ENCODE measurements at places on chromosomes 2 and 18. TPM values are rescaled to one million over a fixed set of nuclear protein-coding genes. Genes with fewer than 3 reads are reported as not detected.

Gene RPRM
- 1.3 TPM for polyA plus RNA-seq

DNA sequence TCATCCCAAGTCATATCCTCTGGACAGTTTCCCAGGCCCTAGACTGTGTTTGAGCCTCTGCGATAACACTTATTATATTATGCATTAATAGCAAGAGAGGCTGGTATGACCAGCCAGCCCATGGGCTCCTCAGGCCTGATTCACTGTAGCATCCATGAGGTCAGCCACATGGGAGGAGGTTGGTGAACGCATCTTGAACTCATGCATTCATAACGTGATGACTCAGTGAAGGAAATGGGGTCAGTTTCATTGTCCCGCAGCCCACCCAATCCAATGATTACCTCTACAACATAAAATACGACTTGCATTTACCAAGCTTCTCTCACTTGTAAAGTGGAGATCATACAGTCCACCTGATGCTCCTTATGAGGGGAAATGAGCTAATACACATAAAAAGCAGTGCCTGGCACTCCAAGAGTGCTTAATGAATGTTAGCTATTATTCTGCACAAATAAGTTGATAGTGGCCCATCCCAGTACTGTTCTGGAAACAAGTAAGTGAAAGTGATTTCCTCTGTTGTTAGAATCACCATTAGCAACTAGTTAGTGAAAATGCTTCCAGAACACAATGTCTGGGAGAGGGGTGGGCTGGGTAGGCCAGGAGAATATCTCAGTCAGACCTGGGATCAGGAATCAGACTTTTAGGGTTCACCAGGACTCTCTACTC is 46.1 kb upstream of the CELF4 start:
- no peak for DNase-seq

GRCh38 chr18:31723639-31723989 is 37.1 kb downstream of the SLC25A52 start:
- no peak for DNase-seq

Gene PAIP2B
- polyA plus RNA-seq, result 10.6 TPM

DNA sequence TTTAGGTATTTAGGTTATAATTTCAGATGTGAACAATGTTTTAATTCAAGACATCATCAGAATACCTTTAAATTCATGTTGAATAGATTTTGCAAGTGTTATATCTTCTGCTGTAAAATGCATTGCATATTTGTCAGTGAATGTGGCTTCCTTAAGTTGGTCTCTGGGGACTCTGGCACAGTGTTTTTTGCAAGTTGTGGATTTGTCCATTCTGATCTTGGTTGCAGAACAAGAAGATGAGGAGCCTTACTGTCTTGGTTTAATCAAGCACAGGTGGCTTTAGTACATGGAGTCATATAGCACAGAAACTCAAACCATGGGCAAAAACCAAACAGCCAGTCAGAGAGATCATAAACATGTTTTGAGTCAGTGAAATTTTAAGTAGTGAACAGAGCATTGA is 135.7 kb downstream of the ARHGAP28 start:
- no peak for DNase-seq

DNA sequence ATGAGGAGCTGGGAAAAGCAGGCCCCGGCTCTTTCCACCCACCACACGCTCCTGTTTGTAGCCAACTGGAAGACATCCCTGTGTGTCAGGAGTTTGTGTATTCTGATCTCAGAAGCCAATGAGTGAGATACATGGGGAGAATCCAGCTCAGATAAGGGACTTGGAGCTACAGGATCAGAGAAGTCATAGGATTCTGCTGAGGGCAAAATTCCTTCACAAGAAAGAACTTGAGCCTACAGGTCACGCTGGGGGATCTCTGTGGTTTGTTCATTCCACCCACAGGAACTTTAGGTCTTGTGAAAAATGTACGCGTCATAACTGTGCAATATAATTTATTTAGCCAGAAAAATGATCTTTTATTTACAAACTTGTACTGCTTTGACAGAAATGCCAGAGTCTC is 80.1 kb upstream of the SMIM21 start:
- no peak for DNase-seq

DNA sequence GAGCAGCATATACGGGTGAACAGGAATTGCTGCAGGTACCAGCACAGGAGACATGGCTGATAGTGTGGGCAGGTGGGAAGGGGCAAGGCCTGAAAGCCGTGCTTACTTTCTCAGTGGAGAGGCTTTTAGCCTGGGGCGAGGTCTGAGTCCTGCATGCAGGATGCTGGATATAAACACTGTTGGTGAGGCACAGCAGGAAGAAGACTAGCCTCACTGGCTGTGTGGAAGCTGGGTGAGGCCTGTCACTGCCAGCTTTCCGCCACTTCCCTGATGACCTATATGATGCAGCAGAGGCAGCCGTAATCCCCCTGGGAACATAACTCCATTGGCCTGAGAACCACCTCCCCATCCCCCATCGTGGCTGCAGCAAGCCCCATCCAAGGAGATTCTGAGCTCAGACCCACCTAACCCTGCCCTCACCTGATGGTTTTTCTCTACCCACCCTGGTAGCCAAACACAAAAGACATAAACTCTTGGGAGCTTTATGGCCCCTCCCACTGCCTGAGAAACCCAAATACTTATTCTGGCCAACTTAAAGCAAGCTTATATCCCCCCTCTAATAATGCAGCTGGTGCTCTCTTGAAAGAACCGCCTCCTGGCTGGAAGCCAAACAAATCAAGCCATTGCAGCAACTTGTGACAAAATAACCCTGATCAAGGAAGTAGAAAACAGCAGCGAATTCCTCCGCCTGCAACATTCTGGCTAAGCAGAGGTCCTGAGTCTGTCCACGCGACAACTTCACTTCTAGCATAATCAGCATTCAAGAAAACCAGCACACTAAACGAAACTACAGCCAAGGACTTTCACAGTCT is 54.6 kb upstream of the DSC1 start:
- peak; percentile 66 for DNase-seq

DNA sequence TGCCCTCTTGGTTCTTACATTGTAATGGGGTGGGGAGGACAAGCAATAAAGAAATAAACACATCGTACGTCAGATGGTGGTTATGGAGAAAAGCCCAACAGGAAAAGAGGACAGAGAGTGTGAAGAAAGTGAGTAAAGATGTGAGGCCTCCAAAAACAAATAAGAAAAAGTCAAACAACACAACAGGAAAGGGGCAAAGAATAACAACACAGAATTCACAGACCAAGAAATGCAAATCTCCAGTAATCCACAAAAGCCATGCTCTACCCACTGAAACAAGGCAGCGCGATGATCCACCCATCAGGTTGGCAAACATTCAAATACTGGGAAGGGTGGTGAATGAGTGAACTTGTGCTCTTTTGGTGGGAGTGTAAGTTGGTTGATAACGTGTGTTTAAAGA is 16.7 kb upstream of the DUSP2 start:
- no peak for DNase-seq

- no peak for DNase-seq
These were observed 150.6 kb upstream of the RAB12 start for GRCh38 chr18:8458546-8459215.

GRCh38 chr2:73269686-73270465 is 14.4 kb downstream of the FBXO41 start:
- DNase-seq, result no peak

DNA sequence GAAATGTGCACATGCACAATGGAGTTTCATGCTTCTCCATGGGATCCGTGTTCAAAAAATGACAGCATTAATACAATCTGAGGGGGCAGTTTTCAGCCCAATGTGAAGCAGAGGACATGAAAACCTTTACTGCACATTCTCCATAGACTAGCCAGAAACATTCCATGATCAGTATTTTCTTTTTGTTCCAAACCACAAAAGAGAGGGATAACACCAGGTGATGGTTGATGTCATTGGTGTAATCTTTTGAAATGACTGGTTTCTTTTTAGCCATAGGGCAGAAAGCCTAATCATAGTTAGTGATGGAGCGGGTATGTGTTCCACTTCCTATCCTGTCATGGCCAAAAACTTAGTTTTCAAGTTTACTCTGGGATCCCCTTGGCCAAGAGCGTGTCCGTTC is 1.8 kb upstream of the KYNU start:
- DNase-seq, result no peak

- DNase-seq, result no peak
These were observed 114.6 kb downstream of the TLK1 start for GRCh38 chr2:171046048-171046560.

DNA sequence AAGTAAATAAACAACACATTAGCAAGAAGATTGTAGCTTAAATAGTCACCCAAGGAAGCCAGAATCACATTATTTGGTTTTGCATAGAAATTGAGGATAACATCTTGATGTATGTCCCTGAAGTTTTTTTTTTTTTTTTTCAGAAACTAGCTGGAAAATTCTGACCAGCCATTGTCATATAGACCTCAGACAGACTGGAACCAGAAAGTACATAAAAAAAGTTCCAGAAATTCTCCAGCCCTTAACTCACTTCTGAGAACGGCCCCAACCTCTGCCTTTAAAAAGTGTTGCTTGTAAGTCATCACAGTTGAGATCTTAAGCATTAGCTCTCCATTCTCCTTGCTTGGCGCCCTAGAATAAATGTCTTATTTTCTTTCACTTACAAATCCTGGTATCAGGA is 350.5 kb downstream of the CCDC85A start:
- DNase-seq, result no peak

GRCh38 chr2:108029496-108029895 is 43.2 kb downstream of the SLC5A7 start:
- no peak for DNase-seq

Gene NPHP1
- polyA plus RNA-seq, result 18.3 TPM

DNA sequence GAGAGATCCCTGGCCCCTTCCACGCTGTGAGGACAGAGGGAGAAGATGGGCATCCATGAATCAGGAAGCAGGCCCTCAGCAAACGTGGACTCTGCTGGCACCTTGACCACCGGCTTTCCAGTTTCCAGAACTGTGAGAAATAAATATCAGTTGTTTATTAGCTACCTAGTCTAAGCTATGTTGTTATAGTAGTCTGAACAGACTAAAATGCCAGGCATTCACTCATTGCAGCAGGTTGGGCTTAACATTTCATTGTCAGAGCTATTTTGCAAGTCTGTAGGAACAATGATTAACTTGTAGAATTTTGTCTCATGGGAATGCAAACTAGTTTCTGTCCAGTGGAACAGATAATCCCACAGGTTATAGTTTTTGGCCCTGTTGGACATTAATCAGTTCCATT is 24.8 kb upstream of the TBC1D8 start:
- peak; percentile 79 for DNase-seq

DNA sequence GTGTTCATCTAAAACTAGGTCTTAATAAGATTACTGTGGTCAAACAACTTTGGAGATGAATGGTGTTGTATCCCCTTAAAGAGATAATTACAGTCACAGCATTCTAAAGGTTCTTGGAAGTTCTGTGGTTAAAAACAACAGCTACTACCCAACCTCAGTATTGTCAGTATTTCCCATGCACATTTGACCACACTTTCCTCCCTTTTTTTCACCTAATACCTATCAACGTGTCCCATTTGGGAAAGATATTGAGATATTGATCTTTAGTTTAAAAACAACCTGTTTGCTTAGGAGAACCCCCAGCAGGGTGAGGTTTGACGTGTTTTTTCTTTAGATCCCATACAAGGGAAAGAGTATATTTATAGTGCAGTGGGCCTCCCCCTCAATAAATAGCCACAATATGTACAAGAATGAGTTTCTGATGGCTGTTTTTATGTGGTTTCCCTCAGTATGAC is 65.6 kb downstream of the WDR7 start:
- DNase-seq, result no peak

DNA sequence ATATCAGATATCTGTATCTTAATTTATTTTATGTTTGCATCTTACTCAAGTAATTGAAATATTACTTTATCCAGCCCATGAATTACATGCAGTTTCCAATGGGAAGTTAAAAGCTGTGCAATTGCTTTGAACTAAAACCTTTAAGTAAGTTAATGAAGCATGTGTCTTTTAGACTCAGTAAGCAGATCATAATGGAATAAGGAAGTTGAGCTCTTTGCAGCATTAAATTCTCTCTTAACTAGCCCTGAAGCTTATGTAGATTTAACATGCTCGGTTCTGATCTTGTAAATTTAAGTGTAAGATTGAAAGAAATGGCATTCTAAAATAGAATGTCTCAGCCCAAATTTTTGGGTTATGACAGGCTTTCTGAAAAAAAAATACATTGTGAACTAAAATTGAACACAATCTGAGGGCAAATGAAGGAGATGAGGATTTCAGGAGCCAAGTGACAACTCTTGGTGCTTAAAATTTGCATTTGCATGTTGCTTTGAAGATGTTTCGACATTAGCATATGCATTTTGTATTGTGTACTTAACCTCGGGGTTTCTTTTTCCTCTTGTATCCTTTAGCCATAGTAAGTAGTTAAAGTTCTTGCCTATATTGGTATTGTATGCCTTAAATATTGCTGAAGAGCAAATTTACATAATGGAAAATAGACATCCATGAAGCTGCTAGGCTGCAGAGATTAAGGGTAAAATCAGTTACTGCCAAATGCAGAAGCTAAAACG is 297.8 kb upstream of the KCNJ3 start:
- no peak for DNase-seq

Gene FSHR
- polyA plus RNA-seq, result not detected

DNA sequence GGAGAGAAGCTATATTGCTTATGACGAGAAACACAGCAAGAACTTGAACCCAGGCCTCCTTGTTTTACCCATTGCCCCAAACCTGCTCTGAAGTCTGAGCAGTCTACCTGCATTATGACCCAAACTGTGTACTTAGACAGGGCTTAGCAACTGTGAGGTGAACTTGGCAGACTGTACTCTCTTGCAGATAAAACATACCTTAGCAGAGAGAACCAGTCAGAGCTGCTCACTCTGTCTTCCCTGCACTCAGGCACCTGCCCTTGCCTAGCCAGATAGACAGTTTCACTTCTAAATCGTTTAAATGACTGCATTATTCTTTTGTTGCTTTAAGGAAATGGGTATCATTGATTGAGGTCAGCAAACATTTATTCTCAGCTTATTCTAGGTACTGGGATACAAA is 20.3 kb downstream of the ITPRID2 start:
- no peak for DNase-seq

DNA sequence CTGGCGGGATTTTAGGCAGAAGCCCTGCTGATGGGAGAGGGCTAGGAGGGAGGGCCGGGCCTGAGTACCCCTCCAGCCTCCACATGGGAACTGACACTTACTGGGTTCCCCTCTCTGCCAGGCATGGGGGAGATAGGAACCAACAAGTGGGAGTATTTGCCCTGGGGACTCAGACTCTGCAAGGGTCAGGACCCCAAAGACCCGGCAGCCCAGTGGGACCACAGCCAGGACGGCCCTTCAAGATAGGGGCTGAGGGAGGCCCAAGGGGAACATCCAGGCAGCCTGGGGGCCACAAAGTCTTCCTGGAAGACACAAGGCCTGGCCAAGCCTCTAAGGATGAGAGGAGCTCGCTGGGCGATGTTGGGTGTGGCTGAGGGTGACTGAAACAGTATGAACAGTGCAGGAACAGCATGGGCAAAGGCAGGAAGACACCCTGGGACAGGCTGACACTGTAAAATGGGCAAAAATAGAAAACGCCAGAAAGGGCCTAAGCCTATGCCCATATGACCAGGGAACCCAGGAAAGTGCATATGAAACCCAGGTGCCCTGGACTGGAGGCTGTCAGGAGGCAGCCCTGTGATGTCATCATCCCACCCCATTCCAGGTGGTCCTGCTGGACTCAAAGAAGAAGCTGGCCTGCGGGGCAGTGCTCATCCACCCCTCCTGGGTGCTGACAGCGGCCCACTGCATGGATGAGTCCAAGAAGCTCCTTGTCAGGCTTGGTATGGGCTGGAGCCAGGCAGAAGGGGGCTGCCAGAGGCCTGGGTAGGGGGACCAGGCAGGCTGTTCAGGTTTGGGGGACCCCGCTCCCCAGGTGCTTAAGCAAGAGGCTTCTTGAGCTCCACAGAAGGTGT is 8.5 kb downstream of the PROC start:
- DNase-seq, result no peak

Gene FMNL2
- 10.7 TPM for polyA plus RNA-seq

Data from kidney (tissue), 22 donors.